ENCODE measurements at places on chromosomes 4 and X. TPM values are rescaled to one million over a fixed set of nuclear protein-coding genes. Genes with fewer than 3 reads are reported as not detected.

DNA sequence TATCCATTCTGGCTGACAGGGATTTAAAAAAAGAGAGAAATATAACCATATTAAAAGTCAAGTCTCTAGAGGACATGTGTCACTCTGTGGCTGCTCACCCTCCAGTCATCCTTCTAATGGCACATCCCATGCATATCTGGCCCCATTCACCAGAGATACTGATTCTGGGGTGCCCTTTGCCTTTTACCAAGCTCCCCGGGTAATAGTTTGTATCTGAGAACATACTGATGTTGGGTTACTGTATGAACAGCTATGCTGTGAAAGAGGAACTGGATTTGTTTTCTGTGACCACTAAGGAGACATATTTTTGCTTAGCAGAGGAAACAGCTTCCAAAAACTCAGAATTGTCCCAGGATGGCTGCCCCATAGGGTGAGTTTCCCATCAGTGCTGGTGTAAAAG lies 56.0 kb downstream of the SAT1 start:
- no peaks in the 10 kb centered on the region for H3K4me1 ChIP-seq
- H3K36me3 ChIP-seq: peaks cover 2% of the 10 kb centered on the region
- H3K4me3 ChIP-seq: no peak overlapping the region
- no peak for DNase-seq
- H3K27ac ChIP-seq: no peak overlapping the region

- DNase-seq: no peak
- H3K36me3 ChIP-seq: no peaks in the 10 kb centered on the region
- H3K4me1 ChIP-seq: peaks cover 8% of the 10 kb centered on the region
- no peak overlapping the region for H3K27ac ChIP-seq
These were observed 6.4 kb upstream of the HAUS7 start for GRCh38 chrX:153476666-153477363.

- H3K27me3 ChIP-seq: peaks cover 3% of the 10 kb centered on the region
- no peak overlapping the region for H3K4me3 ChIP-seq
- H3K4me1 ChIP-seq: no peaks in the 10 kb centered on the region
- H3K36me3 ChIP-seq: no peaks in the 10 kb centered on the region
- no peak overlapping the region for H3K27ac ChIP-seq
- DNase-seq: no peak
These were observed 406.3 kb downstream of the SPRY1 start for GRCh38 chr4:123802933-123803332.

DNA sequence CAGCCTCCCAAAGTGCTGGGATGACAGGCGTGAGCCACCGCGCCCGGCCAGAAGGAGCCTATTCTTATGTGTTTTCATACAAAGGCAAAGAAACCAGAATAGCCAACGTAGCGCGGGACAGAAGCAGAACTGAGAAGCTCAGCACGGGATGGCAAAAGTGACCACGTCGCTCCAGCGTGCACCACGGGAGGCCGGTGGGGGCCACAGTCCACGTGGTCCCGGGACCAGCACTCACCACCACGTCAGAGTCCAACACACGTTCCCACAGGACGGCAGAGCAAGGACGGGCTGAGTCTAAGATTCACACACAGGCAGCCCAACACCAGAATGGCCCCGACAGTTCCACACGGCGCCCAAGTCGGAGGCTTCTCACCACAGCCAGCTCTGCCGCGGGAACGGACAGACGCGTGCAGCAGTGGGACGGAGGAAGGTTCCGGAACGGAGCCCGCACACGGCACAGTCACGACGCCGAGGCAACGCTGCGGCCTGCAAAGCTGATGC lies 18.8 kb upstream of the GTPBP6 start:
- H3K36me3 ChIP-seq: peaks cover 27% of the 10 kb centered on the region
- DNase-seq: no peak
- H3K27me3 ChIP-seq: no peaks in the 10 kb centered on the region
- H3K27ac ChIP-seq: no peak overlapping the region

DNA sequence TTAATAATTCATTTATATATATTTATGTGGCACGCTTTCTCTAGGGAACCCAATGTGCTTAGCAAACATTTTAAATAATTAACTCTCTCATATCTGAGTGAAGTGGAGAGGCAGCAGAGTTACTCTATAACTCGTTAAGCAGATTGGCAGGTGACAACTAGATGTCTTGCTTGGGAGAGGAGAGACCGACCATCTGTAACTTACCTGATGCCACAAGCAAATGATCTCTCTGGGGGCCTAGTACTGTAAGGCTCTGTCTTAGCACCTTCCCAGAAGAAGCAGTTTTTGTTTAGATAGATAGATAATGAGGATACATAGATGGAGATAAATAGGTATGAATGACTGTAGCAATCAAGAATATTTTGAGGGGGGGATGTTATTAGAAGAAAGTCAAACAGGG lies 11.9 kb upstream of the SEL1L3 start:
- H3K36me3 ChIP-seq: no peaks in the 10 kb centered on the region
- H3K27ac ChIP-seq: no peak overlapping the region
- no peaks in the 10 kb centered on the region for H3K4me1 ChIP-seq
- H3K4me3 ChIP-seq: no peak overlapping the region
- peaks cover 2% of the 10 kb centered on the region for H3K27me3 ChIP-seq

GRCh38 chrX:69291116-69291515 lies 125.9 kb upstream of the PJA1 start:
- H3K4me1 ChIP-seq: no peaks in the 10 kb centered on the region
- H3K36me3 ChIP-seq: no peaks in the 10 kb centered on the region
- no peak for DNase-seq
- no peak overlapping the region for H3K4me3 ChIP-seq
- no peaks in the 10 kb centered on the region for H3K27me3 ChIP-seq

GRCh38 chr4:184331268-184331995 lies 113.8 kb upstream of the ENPP6 start:
- no peak overlapping the region for H3K27ac ChIP-seq
- no peaks in the 10 kb centered on the region for H3K36me3 ChIP-seq
- H3K4me3 ChIP-seq: no peak overlapping the region
- no peaks in the 10 kb centered on the region for H3K27me3 ChIP-seq
- H3K4me1 ChIP-seq: peaks cover 43% of the 10 kb centered on the region
- no peak for DNase-seq

DNA sequence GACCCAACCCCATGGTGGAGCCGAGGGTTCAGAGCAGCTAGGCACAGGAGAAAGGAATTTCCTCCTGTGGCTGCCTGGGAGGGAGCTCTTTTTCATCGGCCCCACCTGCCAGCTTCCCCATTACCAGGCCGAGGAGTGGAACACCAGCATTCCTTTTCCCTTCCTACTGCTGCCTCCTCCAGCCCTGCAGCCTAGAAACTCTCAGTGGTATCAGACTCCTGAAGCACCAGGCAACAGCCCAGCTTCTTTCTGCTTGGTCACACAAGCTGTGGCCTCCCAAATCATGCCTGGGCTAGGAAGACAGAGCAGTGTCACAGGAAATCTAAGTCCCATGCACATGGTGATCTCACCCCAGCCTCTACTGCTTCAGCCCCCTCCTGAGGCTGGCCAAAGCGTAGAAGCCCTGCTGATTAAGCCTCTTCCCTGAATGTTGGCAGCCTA lies 30.1 kb downstream of the RTL5 start:
- DNase-seq: no peak
- peaks cover 48% of the 10 kb centered on the region for H3K4me1 ChIP-seq
- H3K27me3 ChIP-seq: peaks cover 33% of the 10 kb centered on the region
- H3K27ac ChIP-seq: no peak overlapping the region
- H3K36me3 ChIP-seq: no peaks in the 10 kb centered on the region

GRCh38 chr4:100828986-100829685 lies 311.3 kb upstream of the EMCN start:
- DNase-seq: no peak
- H3K27ac ChIP-seq: no peak overlapping the region
- H3K27me3 ChIP-seq: no peaks in the 10 kb centered on the region
- no peaks in the 10 kb centered on the region for H3K4me1 ChIP-seq
- H3K36me3 ChIP-seq: no peaks in the 10 kb centered on the region

- H3K27me3 ChIP-seq: peaks cover 2% of the 10 kb centered on the region
- no peaks in the 10 kb centered on the region for H3K36me3 ChIP-seq
- peaks cover 42% of the 10 kb centered on the region for H3K4me1 ChIP-seq
- H3K4me3 ChIP-seq: peak overlapping the region; percentile 94
- H3K27ac ChIP-seq: peak overlapping the region; percentile 92
These were observed 609 bp downstream of the NR3C2 start for GRCh38 chr4:148441624-148441985.

GRCh38 chrX:13533726-13534125 lies 35.7 kb upstream of the EGFL6 start:
- no peaks in the 10 kb centered on the region for H3K27me3 ChIP-seq
- H3K36me3 ChIP-seq: no peaks in the 10 kb centered on the region
- no peak overlapping the region for H3K27ac ChIP-seq
- H3K4me3 ChIP-seq: no peak overlapping the region

DNA sequence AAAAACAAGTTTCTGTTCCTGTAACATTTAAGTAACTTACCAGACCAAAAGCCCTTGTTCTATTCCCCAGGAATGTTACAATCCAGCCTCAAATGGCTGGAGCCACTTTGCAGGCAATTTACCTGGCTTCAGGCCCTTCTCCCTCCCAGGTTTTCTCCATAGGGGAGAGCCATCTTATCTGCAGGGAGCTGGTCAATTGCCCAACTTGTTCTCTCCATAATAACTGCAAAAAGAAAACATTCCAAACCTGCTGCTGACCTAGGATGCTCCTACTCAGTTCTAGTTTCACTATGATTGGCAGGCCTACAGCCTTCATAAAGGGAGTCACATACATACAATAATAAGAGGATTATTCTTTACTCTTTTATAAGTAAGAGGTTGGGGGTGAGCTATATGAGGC lies 670.7 kb downstream of the PCDH7 start:
- H3K4me1 ChIP-seq: no peaks in the 10 kb centered on the region
- no peaks in the 10 kb centered on the region for H3K27me3 ChIP-seq

- no peak overlapping the region for H3K27ac ChIP-seq
- no peaks in the 10 kb centered on the region for H3K27me3 ChIP-seq
- H3K4me3 ChIP-seq: no peak overlapping the region
- no peak for DNase-seq
- H3K36me3 ChIP-seq: no peaks in the 10 kb centered on the region
These were observed 320.2 kb upstream of the GATB start for GRCh38 chr4:152081024-152081423.

GRCh38 chrX:20383477-20383876 lies 116.8 kb upstream of the RPS6KA3 start:
- DNase-seq: no peak
- H3K27ac ChIP-seq: no peak overlapping the region
- no peaks in the 10 kb centered on the region for H3K27me3 ChIP-seq

DNA sequence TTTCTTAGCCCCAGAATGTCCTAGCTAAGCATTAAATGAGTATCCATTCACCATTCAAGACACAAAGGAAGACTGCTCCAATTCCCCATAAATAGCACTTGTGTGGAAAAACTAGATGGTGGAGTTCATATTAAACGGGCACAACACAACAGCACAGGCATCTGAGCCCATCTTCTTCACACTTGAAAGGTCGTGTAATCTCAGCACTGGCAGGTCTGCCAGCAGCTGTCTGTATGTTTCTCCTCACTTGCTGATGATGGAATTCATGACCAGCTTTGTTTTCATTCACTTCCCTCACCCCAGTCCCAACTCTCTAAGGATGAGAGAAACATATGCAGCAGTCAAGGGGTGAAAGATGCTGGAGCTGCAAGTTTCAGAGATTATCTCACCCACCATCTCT lies 148.7 kb downstream of the AFAP1 start:
- H3K27ac ChIP-seq: no peak overlapping the region
- no peaks in the 10 kb centered on the region for H3K4me1 ChIP-seq

GRCh38 chrX:149213264-149213663 lies 291.8 kb downstream of the IDS start:
- H3K27ac ChIP-seq: no peak overlapping the region
- peaks cover 6% of the 10 kb centered on the region for H3K27me3 ChIP-seq
- H3K36me3 ChIP-seq: no peaks in the 10 kb centered on the region

- H3K36me3 ChIP-seq: no peaks in the 10 kb centered on the region
- no peak for DNase-seq
- H3K27me3 ChIP-seq: no peaks in the 10 kb centered on the region
- H3K4me3 ChIP-seq: no peak overlapping the region
- H3K4me1 ChIP-seq: no peaks in the 10 kb centered on the region
- H3K27ac ChIP-seq: no peak overlapping the region
These were observed 580.3 kb upstream of the ZFP42 start for GRCh38 chr4:187415231-187415630.

GRCh38 chr4:186642998-186643397 lies 80.7 kb downstream of the FAT1 start:
- H3K4me3 ChIP-seq: no peak overlapping the region
- no peaks in the 10 kb centered on the region for H3K4me1 ChIP-seq
- no peak for DNase-seq
- no peak overlapping the region for H3K27ac ChIP-seq
- H3K36me3 ChIP-seq: no peaks in the 10 kb centered on the region

- no peaks in the 10 kb centered on the region for H3K27me3 ChIP-seq
- no peaks in the 10 kb centered on the region for H3K36me3 ChIP-seq
- DNase-seq: no peak
- no peak overlapping the region for H3K4me3 ChIP-seq
- H3K27ac ChIP-seq: no peak overlapping the region
These were observed 2.1 kb downstream of the RGN start for GRCh38 chrX:47080215-47080914.

- H3K27me3 ChIP-seq: no peaks in the 10 kb centered on the region
- no peak overlapping the region for H3K4me3 ChIP-seq
- peaks cover 12% of the 10 kb centered on the region for H3K36me3 ChIP-seq
These were observed 27.5 kb downstream of the FBXW7 start for GRCh38 chr4:152508386-152508785.

DNA sequence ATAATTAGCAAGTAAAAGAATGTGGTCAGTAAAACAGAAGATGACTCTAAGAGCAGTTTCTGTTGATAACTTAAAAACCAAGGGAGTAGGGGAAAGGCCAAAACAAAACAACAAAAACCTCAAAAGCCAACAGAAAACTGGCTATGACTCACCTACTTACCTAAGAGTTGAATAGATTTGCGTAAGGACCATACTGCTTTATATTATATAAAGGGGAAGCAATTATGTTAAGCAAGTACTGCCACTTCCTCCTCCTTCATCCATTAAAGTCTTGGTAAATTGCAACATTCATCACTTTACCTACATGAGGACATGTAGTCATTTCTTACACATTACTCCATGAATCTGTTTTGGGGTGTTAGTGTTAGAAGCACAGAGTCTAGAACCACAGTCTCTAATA lies 85.9 kb upstream of the FAM47A start:
- no peaks in the 10 kb centered on the region for H3K27me3 ChIP-seq
- H3K27ac ChIP-seq: no peak overlapping the region
- no peak overlapping the region for H3K4me3 ChIP-seq
- H3K36me3 ChIP-seq: no peaks in the 10 kb centered on the region
- no peaks in the 10 kb centered on the region for H3K4me1 ChIP-seq
- DNase-seq: no peak

Gene SYNPO2
- total RNA-seq: 0.13 TPM

Gene CDKL2
- total RNA-seq: 0.83 TPM

Gene PLAC1
- total RNA-seq: not detected

Gene NXF2
- total RNA-seq: not detected

Gene SSX1
- not detected for total RNA-seq

Gene HSFX1
- total RNA-seq: 0.31 TPM

Gene AFAP1
- total RNA-seq: 26.5 TPM

Gene NWD2
- not detected for total RNA-seq

Gene GAGE1
- total RNA-seq: not detected

Gene RNF128
- not detected for total RNA-seq

Gene TREX2
- 0.78 TPM for total RNA-seq

Gene AADAT
- not detected for total RNA-seq
